ENCODE measurements at places on chromosomes 11 and 22.

DNA sequence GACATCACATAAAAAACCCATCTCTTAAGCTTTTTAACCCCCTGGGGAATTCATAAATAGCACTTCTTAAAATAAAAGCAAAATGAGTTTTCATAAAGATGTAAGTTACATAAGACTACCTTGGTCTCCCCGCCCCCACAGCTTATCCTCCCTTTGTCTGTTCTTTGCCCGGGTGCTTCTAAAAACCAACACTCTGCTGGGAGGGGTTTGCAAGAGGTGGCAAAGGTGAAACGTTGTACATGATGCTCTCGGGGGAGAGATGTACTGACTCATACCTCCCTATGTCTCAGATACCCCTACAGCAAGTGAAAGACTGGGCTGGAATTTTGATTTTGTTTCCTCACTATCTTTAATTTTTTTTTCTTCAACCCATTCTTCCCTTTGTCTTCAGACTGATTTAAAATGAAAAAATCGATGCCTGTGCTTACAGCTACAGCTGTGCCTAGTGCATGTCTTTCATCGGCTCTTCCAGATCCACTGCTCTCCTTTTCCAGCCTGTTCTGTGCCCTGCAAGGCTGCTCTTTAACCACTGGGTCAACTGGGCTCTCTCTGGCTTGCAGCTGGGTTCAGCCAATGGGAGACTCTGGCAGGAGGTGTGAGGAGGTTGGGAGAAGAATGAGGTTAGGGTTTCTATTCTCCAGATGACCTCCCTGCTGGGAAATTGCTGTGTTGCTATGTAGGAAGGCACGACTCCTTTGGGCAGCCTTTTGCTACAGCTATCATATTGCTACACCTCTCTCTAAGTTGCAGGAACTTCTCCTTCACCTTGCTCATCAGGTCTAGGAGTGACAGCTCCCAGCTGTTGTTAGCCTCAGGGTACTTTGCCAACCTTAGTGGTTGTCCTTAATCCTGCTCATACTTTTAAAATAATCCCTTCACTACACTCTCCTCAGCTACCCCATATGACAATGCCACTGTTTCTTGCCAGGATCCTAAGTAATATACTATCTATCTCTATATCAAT, 266.5 kb downstream of the TENM4 start:
- peak; percentile 45 for ATAC-seq

DNA sequence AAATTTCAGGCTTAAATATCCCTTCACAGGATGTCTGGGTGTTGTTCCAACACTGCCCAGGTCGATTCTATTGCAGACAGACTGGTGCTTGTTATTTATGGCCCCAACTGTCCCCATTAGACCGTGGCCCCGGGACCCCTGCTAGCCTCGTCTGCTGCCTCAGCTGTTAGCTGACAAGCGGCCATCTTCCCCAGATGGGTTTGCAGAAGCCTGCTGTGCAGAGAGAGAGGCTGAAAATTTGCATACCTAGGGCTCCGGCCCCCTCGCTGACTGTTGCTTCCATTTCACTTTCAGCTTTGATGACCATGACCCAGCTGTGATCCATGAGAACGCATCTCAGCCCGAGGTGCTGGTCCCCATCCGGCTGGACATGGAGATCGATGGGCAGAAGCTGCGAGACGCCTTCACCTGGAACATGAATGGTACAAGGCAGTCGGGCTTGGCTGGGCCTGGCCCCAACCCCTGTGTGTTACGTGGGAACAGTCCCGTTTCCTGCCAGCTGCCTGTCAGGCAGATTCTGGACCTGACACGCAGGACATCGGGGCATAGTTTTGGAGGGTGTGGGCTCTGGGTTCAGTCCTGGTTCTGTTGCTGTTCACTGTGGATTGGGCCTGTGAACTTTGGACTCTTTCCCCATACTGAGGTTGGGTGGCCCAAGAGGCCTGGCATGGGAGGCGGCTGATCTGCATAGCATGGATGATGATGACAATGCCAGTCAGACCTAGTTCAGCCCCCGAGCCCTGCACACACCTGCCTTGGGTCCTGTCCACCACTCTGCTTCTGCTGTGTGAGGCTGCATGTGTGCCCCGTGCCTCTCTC, 16.4 kb downstream of the SMARCB1 start:
- ATAC-seq, result peak; percentile 20

DNA sequence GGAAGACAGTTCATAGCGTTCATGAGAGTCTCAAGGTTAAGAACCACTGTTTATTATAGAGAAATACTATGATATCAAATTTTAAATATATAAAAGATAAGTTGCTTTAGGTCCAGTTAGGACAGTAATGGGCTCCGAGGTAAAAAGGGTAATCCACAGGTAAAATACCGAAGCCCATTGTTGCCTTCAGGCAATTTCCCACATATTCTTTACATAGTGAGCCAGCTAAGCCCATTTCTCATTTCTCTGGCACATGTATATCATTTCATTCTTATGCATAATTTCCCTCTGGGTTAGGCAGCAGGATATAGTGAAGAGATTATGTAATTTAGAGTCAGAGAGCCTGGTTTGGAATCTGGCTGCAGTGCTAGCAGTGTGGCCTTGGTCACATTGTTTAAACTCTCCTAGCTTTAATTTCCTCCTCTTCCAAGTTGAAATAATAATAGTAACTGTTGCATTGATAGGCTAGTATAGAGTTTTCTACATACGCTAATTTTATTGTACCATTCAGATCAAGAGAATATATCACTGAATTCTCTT, 7.6 kb upstream of the POU2AF1 start:
- ATAC-seq, result no peak

- ATAC-seq, result no peak
Observed at GRCh38 chr11:27357250-27357649, 5.8 kb downstream of the CCDC34 start.

- peak; percentile 7 for ATAC-seq
Observed at GRCh38 chr11:66221726-66222236, 46.7 kb upstream of the RAB1B start.

DNA sequence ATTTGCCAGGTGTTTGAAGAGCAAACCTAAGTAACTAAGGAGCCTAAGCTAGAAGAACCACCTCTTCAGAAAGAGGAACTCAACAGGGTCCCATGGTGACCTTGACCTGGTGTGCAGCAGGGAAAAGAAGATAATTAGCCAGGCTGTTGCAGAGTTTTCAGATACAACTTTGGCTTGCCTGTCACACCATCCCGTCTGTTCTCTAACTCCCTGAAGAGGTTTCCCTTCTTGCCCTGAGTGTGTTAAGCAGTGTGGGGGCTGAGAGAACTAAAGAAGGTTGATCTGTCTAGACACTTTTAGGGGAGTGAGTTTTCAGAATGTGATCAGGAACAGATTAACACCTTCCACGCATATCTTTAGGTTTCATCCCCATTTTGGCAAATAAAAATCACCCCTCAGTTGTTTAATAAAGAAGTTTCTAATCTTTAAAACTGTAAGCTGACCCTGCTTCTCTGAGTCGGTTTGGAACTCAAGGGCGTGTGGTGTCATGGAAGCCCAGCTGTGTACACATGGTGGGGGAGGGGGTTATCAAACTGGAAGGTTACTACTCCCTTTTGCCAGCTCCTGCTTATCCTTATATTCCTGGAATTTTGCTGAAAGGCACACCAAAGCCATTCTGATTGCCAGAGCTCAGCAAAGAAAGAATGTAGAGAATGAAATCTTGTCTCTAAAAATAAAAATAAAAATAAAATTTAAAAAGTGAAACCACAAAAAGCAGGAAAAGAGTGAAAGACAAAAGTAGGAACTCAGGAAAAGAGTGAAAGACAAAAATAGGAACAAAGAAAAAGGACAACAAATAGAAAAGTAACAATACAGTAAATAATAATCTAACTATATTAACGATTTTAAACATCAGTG, 70.2 kb downstream of the DBX1 start:
- peak; percentile 48 for ATAC-seq

DNA sequence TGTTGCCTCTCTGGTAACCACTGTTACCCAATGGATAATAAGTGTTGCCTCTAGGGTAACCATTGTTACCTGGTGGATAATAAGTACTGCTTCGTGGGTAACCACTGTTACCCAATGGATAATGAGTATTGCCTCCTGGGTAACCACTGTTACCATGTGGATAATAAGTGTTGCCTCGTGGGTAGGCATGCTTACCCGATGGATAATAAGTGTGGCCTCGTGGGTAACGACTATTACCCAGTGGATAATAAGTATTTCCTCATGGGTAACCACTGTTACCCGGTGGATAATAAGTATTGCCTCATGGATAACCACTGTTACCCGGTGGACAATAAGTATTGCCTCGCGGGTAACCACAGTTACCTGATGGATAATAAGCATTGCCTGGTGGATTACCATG, 13.8 kb upstream of the NXPE4 start:
- no peak for ATAC-seq

DNA sequence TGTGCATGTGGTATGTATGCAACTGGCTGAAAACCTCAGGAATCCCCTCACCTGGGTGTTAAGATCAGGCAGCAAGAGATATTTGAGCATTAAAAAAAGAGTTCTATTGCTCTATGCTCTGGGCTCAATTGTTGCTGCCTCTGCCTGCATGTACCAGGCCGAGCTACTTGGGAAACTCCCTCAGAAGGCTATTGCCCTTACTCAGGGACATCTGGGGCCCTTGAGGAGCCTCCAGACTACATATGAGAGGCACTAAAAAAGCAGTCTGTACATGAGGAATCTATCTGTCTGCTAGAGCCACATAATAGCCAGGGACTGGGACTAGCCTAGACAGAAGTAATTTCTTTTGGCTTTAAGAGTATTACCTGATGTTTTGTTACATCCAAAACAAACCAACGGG, 120.1 kb downstream of the SWAP70 start:
- ATAC-seq, result peak; percentile 82

GRCh38 chr11:65317025-65317786, 2.5 kb downstream of the CDC42EP2 start:
- peak; percentile 9 for ATAC-seq
